ENCODE measurements at places on chromosomes 11 and 22.

DNA sequence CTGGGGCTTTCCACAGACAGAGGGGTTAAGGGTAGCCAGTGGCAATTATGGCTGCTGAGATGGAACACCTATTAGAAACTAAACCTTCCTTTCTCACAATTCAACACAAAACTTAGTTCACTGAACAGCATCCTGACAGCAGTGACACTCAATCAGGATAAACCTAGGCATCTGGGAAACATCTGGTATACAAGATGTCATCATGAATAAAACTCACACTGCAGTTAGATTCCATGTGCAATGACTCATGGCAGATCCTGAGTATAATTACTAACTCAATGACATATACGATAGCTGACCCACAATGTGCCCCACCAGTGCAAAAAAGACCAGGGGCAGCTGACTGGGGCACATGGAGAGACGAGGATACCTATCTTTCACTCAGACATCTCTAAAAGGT, 17.7 kb downstream of the RBFOX2 start:
- no peak for DNase-seq

DNA sequence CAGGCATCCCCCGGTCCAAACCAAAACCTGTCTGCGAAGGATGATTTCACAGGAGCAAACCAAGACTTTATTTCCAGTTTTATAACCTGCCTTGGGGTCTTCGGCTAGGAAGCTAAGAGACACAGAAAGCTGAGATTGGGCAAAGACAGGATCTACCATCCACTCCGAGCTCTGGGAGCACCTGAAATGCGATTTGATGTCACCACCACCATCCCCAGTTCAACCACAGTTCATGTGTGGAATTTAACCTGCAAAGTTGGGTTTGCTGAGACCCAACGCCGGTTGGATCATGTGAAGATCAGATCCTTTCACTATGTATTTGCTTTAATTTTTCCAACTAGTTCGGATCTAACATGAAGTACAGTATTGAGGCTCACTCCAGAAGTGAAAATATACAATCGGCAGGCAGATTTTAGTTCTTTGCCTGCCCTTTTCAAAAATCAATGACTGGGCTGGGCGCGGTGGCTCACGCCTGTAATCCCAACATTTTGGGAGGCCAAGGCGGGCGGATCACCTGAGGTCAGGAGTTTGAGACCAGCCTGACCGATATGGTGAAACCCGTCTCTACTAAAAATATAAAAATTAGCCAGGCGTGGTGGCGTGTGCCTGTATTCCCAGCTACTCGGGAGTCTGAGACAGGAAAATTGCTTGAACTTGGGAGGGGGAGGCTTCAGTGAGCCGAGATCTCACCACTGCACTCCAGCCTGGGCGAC, 1.4 kb upstream of the C11orf24 start:
- DNase-seq, result peak; percentile 6

- no peak for DNase-seq
Measured at GRCh38 chr11:61976813-61977475, 9.5 kb upstream of the FTH1 start.

DNA sequence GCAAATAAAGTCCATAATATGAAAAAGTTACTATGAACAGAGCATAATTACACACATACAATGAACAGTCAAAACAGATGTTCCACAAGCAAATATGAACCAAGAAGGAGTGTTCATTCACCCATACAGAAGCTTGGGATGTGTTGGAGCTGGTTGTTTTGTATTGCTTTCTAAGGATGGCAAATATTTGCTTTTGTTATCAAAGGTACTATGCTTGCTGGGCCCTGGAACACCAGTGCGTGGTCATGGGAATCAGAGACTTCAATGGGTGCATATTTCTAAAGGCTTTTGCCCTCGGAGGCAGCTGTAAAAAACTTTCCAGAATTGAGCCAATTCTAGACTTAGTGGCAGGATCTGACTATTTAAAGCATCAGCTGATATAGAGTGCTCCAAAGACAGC, 85.1 kb downstream of the BARX2 start:
- DNase-seq, result no peak

- DNase-seq, result no peak
Measured at GRCh38 chr11:128210148-128210940, 377.0 kb downstream of the ETS1 start.

DNA sequence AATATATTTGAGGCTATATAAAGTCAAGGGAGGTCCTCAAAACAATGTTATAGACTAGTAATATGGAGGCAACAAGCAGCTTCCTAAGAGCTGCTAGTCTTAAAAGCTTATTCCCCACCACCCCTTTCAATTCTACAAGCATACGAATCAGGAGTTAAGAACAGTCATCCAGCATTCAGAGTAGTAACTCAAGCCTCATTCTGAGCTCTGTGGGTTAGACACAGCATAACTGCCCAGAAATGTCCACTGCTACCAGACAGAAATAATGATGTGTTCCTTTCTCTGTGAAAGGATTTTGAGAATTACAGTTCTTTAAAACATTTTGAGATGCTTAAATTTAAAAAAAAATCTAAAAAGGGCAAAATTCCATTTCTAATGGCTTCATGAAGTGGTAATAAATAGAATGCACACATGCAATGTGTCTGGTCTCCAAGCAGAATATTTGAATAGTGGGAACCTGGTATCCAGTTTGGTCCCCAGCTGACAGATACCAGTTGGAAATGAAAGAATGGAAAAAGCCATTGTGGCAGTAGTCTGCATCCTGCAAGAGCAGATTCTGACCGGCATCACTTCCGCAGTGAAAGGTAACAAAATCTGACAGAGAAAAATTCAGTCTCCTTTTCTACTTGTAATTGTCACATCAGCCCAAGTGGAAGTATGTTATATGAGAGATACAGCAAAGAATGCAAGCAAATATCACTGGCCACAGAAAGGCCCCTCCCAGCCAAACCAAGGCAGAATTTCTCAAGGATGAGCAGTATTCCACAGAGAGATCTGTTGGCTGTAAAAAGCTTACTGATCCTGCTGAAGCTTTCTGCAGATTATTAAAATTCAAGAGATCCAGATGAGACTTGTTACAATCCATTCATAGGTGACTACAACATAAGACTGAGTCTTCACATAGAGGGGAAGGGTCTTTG, 310.8 kb upstream of the PITPNB start:
- DNase-seq, result no peak

DNA sequence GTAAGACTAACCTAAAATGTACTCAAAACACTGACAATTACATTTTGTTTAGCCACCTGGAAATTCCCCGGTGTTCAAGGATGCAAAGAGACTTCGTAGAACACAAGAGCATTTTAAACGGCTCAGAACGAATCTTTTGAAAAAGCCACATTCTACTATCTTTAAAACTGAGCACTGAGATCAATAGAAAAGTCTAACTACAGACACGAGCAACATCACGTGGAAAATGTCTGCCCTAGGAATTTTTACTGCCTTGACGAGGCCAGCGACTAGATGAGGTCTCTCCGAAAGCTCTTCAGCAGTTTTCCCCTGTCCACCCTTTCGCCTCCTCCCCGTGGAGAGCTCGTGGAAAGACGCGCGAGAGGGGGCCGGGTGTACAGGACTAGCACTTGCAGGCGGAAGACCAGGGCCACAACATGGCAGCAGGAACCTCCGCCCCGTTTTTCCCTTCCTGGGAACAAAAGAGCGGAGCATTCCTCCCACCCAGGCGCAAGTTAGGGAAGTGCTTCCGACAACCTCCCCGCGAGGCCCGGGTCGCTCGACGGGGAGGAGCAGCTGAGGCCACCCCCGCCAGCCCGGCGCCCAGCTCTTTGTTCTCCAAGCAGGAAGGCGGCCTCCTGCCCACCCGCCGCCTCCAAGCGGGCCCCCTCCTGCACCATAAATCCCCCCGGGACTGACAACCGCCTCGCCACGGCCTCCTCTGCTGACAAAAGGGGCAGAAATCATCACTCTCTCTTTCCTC, 1.1 kb downstream of the EIF4G2 start:
- DNase-seq, result no peak

DNA sequence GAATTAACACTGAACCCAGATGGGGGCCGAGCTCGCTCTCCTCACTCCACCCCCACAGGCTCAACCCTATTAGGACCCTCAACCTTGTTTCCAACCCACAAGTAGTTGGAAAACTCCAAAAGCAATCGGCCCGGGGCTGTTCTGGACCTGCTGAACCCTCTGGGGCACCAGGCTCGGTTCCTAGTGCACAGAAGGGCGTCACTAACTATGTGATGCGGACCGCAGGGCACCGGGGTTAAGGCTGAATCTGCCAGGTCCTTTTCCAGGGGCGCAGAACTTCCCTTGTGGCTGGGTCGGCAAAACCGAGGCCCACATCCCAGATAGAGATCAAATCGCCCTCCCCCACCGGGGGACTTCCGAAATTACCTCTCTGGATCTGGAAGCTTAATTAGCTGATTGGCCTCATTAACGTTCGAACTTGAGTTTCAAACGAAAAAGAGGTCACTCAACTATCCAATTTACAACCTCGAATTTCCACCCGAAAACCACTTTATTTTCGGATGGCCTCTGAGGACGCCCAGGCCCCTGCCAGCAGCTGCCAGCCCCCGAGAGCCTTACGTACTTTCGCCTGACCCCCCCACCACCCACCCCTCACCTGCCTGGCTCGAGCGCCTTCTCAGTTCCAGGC, 1.7 kb downstream of the SHANK2 start:
- no peak for DNase-seq

DNA sequence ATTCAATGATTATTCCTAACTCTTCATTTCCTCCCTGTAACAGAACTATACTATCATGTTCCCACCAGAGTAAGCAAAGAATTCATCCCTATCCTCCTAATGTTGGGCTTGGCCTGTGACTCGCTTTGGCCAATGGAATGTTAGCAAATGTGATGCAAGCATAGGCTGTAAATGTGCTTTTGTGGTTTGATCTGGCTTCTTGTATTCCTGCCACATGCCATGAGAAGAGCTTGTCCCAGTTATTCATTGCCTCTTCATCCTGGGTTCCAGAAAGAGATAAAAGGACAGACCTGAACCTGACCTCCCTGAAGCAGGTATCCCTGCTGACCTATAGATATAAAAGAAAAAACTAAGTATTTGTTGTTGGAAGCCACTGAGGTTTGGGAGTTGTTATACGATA, 51.0 kb downstream of the SYTL2 start:
- no peak for DNase-seq

- DNase-seq, result no peak
Measured at GRCh38 chr22:36467946-36468345, 13.5 kb downstream of the TXN2 start.

DNA sequence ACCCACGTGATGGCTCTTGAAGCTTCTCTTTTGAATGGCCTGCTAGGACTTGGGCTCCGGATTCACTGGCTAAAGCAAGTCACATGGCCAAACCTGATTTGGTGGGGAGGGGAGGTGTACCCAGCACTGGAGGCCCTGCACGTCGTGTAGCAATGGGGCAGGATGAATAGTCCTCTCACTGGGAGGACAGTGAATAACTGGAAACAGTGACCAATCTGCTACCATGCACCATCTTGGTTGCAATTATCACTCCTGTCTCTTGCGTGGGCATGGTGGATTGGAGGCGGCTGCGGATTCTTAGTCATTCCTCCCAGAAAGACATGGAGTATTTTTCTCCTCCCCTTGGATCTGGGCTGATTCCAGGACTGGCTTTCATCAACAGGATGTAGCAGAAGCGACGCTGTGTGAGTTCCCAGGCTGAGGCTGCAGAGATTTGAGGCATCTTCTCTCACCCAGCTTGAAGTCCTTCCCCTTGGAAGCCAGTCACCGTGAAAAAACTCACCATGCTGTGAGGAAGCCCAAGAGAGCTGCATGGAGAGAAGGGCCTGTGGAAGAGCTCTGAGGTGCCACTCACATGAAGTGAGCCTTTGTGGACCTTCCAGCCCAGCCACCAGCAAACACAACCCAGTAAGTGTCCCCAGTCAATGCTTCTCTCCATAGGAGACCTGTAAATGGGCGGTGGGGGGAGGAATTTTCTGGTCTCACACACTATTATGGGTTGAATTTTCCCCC, 70.4 kb downstream of the IGLL1 start:
- DNase-seq, result no peak

DNA sequence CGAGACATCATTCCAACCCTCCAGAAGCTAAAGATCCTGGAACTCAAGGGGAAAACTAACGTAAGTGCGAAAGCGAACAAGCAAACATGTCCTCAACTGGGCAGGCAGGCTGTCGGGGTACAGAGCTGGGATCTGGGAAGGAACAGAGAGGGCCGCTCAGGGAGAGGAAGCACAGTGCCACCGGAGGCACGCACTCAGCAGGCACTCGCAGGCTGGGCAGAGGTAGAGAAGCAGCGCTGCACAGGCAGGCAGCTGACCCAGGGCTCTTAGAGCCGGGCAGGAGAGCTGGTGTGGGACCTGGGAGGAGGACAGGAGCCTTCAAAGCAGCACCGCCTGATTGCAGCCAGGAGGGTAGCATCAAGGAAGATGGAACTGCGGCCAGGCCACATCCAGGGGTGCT, 62.2 kb downstream of the MICAL3 start:
- DNase-seq, result no peak

DNA sequence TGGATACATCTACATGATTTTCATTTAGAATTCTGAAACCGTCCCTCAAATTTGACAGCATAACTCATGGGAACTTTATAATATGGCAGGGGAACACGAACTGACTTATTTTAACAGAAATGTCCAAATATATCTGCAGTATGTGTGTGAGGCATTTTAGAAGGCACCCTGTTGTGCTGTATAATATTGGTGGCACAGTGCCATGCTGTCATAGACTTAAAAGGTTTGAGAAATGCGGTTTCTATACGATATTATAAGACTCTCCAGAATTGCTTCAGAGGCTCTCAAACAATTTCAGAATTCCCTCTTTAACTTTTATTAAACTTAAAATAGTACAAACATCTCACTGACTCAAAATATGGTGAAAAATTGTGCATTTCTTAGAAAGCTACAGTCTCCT, 181.6 kb downstream of the MSANTD4 start:
- no peak for DNase-seq

GRCh38 chr11:62505440-62506091, 41.0 kb downstream of the AHNAK start:
- no peak for DNase-seq

GRCh38 chr22:23067691-23068090, 2.6 kb upstream of the GNAZ start:
- DNase-seq, result no peak

DNA sequence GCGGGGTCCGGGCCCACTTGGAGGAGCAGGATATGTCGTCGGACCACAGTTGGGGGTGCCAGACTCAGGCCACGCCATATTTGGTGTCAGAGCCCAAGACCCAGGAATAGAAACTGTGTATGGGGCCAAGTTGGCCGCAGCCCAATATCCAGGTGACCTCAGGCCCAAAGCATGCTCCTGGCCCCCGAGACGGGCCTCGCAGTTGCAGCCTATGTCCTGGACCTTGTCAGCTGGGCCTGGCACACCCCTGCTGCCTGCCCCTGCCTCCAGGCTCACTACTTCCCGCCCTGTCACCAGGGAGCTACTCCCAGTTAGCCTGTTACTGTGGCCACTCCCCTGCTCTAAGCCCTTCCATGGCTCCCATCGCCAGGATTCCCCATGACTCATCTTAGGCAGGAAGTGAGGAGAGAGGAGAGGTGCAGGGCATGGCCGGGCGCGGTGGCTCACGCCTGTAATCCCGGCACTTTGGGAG, 23.1 kb downstream of the A4GALT start:
- DNase-seq, result no peak
